HuH-7.5 (cell line): ENCODE measurements at places on chromosomes 4 and X.

- no peak for DNase-seq
Measured at GRCh38 chr4:7850489-7850888, 89.2 kb downstream of the AFAP1 start.

GRCh38 chr4:42904986-42905385 lies 12.5 kb downstream of the GRXCR1 start:
- DNase-seq: no peak

GRCh38 chr4:79964400-79965211 lies 108.4 kb downstream of the ANTXR2 start:
- no peak for DNase-seq

- DNase-seq: no peak
Measured at GRCh38 chr4:3481113-3481531, 18.0 kb downstream of the DOK7 start.

- DNase-seq: no peak
Measured at GRCh38 chr4:186203406-186203805, 12.0 kb downstream of the CYP4V2 start.

GRCh38 chr4:98482503-98482846 lies 175.9 kb downstream of the TSPAN5 start:
- DNase-seq: no peak

- DNase-seq: no peak
Measured at GRCh38 chrX:56564921-56565840, 1.8 kb downstream of the UBQLN2 start.
